ENCODE measurements at places on chromosomes 5 and 9.

DNA sequence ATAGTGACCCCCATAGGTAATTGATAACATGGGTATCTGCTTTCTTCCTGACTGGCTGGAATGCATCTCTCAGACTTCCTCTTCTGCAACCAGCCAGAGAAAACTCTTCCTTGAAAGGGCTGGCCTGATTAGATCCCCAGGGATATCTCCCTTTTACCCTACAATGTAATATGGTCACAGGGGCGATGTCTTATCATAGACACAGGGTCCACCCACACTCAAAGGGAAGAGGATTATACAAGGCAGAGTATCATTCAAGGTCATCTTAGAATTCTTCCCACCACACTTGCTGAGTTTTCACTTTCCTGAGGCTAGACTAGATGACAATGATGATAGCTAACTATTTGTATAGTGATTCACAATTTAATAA is 33.2 kb downstream of the TTLL11 start:
- DNase-seq, result no peak

- no peak for DNase-seq
These were observed 480.8 kb downstream of the CDH12 start for GRCh38 chr5:22372376-22372775.

DNA sequence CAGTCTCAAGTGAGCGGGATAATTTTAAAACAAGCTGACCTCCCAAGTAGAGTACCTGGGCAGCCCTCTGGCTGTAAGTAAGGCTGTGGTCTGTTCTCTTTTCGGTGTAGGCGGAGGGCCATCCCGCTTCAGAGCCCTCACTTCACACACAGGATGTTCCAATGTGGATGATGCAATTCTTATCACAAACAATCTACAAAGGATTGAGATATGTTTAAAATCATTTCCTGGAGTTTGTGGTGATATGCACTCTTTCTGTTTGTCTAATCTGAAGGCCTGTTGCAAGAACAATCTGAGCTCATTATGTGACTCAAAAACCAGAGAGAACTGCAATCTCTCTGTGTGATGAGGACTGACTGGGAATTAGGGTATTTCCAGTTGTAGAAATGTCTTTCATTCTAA is 42.5 kb downstream of the ITGA2 start:
- no peak for DNase-seq

- no peak for DNase-seq
These were observed 482 bp downstream of the TESK1 start for GRCh38 chr9:35605351-35606137.

- no peak for DNase-seq
These were observed 218.5 kb downstream of the PLK2 start for GRCh38 chr5:58241389-58241788.

Data from activated T-helper 1 cell treated with Interleukin-2 at 50 U/mL for 16 hours (primary cell).